ENCODE measurements at places on chromosomes 13 and 19. TPM values are rescaled to one million over a fixed set of nuclear protein-coding genes. Genes with fewer than 3 reads are reported as not detected.

LHB gene
- total RNA-seq = not detected

CLDN10 gene
- total RNA-seq = not detected

ZNF578 gene
- total RNA-seq = 1.5 TPM

NLRP9 gene
- total RNA-seq = not detected

DCT gene
- total RNA-seq = 0.39 TPM

DBP gene
- 2.8 TPM for total RNA-seq

ZNF728 gene
- total RNA-seq = 4.1 TPM

OR10H3 gene
- not detected for total RNA-seq

CYSLTR2 gene
- 6.3 TPM for total RNA-seq

- no peaks in the 10 kb centered on the region for H3K36me3 ChIP-seq
- H3K27me3 ChIP-seq = no peaks in the 10 kb centered on the region
- H3K4me3 ChIP-seq = no peak overlapping the region
- no peak overlapping the region for H3K27ac ChIP-seq
- no peak for DNase-seq
- H3K4me1 ChIP-seq = no peaks in the 10 kb centered on the region
Measured at GRCh38 chr13:94352057-94352456, 127.4 kb downstream of the DCT start.

DNA sequence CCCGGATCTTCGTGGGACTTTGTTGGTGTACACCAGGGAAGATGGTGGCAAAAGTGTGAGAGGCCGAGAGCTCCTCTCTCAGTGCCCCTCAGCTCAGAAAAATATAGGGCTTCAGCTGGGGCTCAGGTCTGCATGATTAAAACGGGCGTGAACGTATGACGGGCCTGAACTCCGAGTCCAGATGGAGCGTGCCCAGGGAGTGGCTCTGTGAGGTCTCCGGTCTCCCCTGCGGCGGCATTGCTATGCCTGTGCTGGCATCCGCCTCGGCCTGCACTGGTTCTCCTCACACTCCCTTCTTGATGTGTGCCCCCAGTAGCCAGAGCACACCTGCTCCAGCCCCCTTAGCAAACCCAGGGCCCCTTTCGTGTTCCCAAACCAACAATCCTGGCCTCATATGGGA is 82.0 kb downstream of the TEX29 start:
- no peak overlapping the region for H3K4me3 ChIP-seq
- H3K27ac ChIP-seq = no peak overlapping the region
- H3K36me3 ChIP-seq = no peaks in the 10 kb centered on the region
- no peaks in the 10 kb centered on the region for H3K27me3 ChIP-seq
- no peaks in the 10 kb centered on the region for H3K4me1 ChIP-seq
- no peak for DNase-seq

GRCh38 chr19:14058182-14059092 is 3.4 kb downstream of the PALM3 start:
- no peak overlapping the region for H3K27ac ChIP-seq
- H3K4me3 ChIP-seq = no peak overlapping the region
- H3K36me3 ChIP-seq = no peaks in the 10 kb centered on the region
- DNase-seq = no peak

DNA sequence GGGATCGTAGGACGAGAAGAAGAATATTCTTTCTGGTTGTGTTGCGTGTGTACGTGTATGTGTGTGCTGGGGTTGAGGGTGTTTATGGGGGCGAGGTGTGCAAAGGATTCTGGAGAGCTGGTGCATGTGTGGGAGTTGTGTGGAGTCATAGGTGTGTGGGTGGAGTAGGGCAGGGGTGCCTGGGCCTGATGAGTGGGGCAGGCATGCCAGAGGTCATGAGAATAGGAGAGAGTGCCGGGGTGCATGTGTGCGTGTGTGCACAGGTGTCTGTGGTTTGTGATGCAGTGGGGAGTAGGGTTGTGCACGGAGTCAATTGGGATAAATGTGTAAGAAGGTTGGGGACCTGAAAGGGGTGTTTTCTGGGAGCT is 649 bp downstream of the TMEM91 start:
- no peak for DNase-seq
- no peaks in the 10 kb centered on the region for H3K27me3 ChIP-seq
- peak overlapping the region; percentile 60 for H3K4me3 ChIP-seq
- no peaks in the 10 kb centered on the region for H3K4me1 ChIP-seq
- H3K36me3 ChIP-seq = no peaks in the 10 kb centered on the region

DNA sequence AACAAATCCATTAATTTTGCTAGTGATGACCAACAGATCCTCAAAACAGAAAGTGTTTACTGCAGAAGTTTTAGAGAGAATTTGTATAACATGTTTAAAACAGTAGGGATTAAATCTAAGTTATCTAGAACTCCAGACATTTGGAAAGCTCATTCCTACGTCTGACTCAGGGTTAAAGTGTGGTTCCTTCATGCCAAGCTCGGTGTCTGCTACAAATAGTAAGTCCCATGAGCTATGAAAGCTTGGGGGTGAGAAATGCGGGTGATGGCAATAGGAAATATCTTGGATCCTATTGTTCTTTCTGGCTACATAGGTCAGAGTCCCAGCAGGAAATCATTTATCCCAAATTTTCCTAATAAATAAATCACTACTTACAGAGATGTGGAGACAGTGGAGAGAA is 867.1 kb downstream of the UQCRFS1 start:
- H3K27ac ChIP-seq = no peak overlapping the region
- no peaks in the 10 kb centered on the region for H3K4me1 ChIP-seq
- no peaks in the 10 kb centered on the region for H3K36me3 ChIP-seq
- H3K27me3 ChIP-seq = no peaks in the 10 kb centered on the region
- DNase-seq = no peak
- no peak overlapping the region for H3K4me3 ChIP-seq

DNA sequence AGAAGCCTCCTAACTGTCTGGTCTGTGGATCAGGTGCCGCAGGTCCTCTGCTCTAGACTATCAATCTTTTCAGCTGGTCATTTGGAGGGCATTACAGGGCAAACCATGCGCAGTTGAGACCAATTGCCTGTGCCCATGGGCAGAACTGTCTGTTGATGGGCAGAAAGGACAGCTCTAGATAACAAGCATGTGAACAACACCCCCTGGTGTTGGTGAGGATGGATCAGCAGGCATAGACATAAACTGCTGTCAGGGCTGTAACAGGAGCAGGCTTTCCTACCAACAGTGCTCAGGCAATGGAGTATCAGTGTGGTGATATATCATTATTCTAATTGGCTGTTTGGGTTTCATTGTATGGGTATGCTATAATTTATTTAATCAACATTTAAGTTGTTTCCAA is 104.7 kb upstream of the KL start:
- H3K27ac ChIP-seq = no peak overlapping the region
- no peaks in the 10 kb centered on the region for H3K27me3 ChIP-seq
- no peaks in the 10 kb centered on the region for H3K4me1 ChIP-seq
- no peaks in the 10 kb centered on the region for H3K36me3 ChIP-seq
- no peak for DNase-seq
- no peak overlapping the region for H3K4me3 ChIP-seq

GRCh38 chr13:32811297-32811800 is 204.9 kb upstream of the KL start:
- no peak overlapping the region for H3K27ac ChIP-seq
- no peak for DNase-seq
- no peak overlapping the region for H3K4me3 ChIP-seq
- no peaks in the 10 kb centered on the region for H3K36me3 ChIP-seq
- no peaks in the 10 kb centered on the region for H3K27me3 ChIP-seq
- H3K4me1 ChIP-seq = no peaks in the 10 kb centered on the region

- DNase-seq = no peak
- no peak overlapping the region for H3K4me3 ChIP-seq
- no peaks in the 10 kb centered on the region for H3K27me3 ChIP-seq
- no peaks in the 10 kb centered on the region for H3K4me1 ChIP-seq
Measured at GRCh38 chr13:39044536-39044935, 6.3 kb downstream of the NHLRC3 start.

GRCh38 chr13:50783717-50784290 is 59.7 kb downstream of the DLEU7 start:
- no peaks in the 10 kb centered on the region for H3K4me1 ChIP-seq
- no peaks in the 10 kb centered on the region for H3K27me3 ChIP-seq
- no peak for DNase-seq

DNA sequence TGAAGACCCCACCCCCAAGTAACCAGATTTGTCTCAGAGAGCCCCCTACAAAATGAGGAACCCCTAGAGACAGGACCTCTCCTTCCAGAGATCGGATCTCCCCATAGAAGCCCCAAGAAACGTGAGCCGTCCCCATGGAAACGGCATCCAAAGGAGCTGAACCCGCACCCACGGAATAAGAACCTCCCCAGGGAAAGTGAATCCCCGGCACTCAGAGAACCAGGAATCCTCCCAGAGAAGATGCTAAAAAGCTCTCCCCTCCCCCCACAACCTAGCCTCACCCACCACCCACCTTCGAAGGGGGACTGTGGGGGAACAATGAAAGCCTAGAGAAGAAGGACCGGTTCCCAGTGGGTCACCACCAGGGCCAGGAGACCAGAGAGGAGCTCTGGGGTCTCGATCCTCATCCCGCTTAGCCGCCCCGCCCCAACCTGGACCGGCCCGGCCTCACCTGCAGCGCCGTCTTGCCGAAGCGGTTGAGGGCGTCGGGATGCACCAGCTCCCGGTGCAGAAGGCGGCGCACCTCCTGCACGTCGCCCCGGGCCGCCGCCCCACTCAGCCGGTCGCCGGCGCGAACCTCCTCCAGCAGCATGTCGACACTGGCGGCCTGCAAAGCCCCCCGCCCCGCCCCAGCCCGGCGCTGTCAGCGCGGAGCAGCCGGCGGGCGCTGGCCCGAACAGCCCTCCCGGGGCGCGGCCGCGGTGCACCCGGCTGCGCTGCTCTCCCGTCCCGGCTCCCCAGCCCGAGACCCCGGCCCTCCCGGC is 535 bp downstream of the CDKN2D start:
- H3K4me1 ChIP-seq = no peaks in the 10 kb centered on the region
- H3K36me3 ChIP-seq = no peaks in the 10 kb centered on the region
- H3K27me3 ChIP-seq = no peaks in the 10 kb centered on the region
- DNase-seq = no peak
- peak overlapping the region; percentile 56 for H3K4me3 ChIP-seq

DNA sequence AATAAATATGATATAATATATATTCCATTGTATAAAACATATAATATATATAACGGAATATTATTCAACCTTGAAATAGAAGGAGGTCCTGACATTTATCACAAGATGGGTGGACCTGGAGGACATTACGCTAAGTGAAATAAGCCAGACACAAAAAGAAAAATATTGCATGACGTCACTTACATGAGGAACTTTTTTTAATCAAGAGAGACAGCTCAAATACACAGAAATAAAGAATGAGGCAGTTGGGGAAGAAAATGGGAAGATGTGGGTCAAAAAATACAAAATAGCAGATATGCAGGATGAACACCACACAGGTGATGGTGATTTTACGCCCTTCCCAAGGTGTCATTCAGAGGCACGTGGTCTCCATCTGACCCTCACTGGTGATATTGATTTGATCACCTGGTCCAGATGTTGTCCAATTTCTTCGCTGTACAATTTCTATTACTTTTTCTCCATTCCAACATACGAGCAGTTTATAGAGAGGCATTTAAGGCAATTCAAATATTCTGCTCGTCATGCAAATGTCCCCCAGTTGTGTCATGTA is 513 bp upstream of the ZNF317 start:
- no peaks in the 10 kb centered on the region for H3K4me1 ChIP-seq
- peak; percentile 18 for DNase-seq
- no peaks in the 10 kb centered on the region for H3K27me3 ChIP-seq
- H3K27ac ChIP-seq = peak overlapping the region; percentile 85

- H3K27ac ChIP-seq = no peak overlapping the region
- peaks cover 2% of the 10 kb centered on the region for H3K4me1 ChIP-seq
- DNase-seq = no peak
- H3K27me3 ChIP-seq = peaks cover 8% of the 10 kb centered on the region
- H3K4me3 ChIP-seq = no peak overlapping the region
- H3K36me3 ChIP-seq = no peaks in the 10 kb centered on the region
Measured at GRCh38 chr19:3863648-3864047, 5.2 kb downstream of the ZFR2 start.

- DNase-seq = no peak
- no peaks in the 10 kb centered on the region for H3K36me3 ChIP-seq
- H3K4me1 ChIP-seq = no peaks in the 10 kb centered on the region
- no peak overlapping the region for H3K4me3 ChIP-seq
- no peak overlapping the region for H3K27ac ChIP-seq
Measured at GRCh38 chr13:52931131-52931530, 82.7 kb upstream of the PCDH8 start.

DNA sequence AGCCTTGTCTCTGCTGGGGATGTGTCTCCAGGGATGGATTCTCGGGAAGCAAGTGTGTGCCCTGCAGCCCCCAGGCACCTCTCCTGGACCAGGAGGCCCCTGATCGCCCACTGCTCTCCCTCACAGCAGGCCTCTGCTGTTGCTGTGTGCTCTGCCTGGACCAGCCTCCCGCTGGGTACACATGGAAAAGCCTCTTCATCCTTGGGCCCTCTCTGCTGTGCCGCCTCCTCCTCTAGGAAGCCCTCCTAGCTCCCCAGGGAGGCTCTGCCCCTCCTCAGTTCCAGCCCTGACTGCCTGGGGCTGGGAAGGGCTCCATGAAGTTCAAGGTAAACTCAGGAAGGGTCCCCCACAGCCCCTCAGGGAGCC is 12.0 kb downstream of the NDUFA11 start:
- no peaks in the 10 kb centered on the region for H3K4me1 ChIP-seq
- H3K27ac ChIP-seq = no peak overlapping the region
- H3K4me3 ChIP-seq = no peak overlapping the region
- no peaks in the 10 kb centered on the region for H3K27me3 ChIP-seq

DNA sequence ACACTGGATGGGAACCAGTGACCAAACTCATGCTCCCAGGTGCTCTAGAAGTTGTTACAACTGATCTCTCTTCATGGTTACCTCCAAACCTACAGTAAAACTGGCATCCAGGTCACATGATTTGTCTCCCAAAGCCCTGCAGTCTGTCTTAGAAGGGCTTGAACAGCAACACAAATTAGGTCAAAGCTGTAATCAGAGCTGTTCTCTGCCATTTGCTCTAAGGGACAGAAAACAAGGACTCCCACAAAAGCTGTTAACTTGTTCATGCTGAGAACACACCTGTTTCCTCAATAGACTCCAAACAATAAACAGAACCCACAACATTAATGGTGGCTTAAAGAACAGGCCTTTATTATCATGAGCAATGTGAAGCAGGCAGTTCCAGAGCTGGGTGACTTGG is 8.0 kb downstream of the ZNF671 start:
- no peak overlapping the region for H3K27ac ChIP-seq
- H3K36me3 ChIP-seq = peaks cover 40% of the 10 kb centered on the region
- H3K4me3 ChIP-seq = no peak overlapping the region
- no peaks in the 10 kb centered on the region for H3K4me1 ChIP-seq

DNA sequence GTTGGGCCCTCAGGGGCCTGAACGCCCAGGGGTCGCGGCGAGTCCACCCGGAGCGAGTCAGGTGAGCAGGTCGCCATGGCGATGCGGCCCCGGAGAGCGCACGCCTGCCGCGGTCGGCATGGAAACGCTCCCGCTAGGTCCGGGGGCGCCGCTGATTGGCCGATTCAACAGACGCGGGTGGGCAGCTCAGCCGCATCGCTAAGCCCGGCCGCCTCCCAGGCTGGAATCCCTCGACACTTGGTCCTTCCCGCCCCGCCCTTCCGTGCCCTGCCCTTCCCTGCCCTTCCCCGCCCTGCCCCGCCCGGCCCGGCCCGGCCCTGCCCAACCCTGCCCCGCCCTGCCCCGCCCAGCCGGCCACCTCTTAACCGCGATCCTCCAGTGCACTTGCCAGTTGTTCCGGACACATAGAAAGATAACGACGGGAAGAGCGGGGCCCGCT is at the start of gene CCNA1:
CCNA1 (plus strand) TSS at position 390 of the 439 bp plus-strand sequence. CDS start 562 bp downstream, outside the sequence.
- no peak for DNase-seq
- H3K36me3 ChIP-seq = no peaks in the 10 kb centered on the region
- no peaks in the 10 kb centered on the region for H3K4me1 ChIP-seq
- peak within 1 kb of the TSS; percentile 40 for H3K4me3 ChIP-seq
- no peak within 1 kb of the TSS for H3K27ac ChIP-seq
- peaks cover 5% of the 10 kb centered on the region for H3K27me3 ChIP-seq

Measured in right atrium auricular region (tissue), 2 donors.